Esophagus mucosa (tissue), 1 donor: ENCODE measurements at places on chromosomes 2 and 18. TPM values are rescaled to one million over a fixed set of nuclear protein-coding genes. Genes with fewer than 3 reads are reported as not detected.

DNA sequence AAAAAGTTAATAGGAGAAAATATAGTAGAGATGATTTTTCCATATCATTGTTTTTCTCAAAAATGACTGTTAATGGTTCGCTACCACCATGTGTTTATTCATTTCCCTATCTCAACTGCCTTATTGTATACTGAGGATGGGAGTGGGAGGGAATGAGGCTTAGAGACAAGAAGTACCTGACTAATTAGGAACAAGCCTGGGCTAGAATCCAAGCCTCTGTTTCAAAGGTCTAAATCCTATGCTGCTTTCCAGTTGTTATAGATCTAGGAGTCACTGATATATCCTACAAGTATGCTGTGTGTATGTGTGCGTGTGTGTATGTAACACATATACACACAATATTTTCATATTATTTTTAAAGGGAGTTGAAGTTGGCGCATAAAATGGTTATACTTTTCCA lies 465.9 kb downstream of the EPHA4 start:
- peak; percentile 38 for ATAC-seq

The KATNAL2 gene
- 1.1 TPM for total RNA-seq

DNA sequence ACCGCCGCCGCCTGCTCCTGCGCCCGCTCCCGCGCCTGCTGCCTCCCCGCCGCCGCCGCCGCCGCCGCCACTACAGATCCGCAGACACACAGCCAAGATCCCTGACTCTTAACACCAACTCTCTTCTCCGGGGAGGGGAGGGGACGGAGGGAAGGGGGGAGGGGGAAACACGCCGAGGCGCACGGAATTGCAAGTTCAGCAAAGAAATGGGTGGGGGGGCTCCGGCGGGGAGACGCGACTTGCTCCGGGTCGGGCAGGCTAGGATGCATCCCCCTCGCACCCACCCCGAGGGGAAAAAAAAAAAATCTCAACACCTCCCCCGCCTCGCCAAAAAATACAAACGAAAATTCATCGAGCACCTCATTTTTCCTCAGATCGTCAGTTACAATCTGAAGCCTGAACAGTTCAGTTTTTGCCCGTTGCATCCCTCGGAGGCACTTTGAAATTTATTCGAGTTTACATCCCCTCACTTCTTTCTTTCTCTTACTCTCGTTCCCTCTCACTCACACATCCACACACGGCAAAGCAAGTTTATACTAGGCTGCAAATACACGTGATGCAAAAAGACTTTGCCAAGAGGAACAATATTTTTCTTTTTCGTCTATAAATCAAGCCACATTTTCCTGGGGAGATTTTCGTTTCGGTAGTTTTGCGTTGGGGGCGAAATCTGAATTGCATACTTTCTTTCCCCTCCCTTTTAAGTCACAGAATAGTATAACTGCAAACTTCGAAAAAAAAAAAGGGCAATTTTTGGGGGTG lies at the start of gene TCF4:
Gene TCF4 (minus strand): TSS at position 82 of the 759 bp plus-strand sequence. CDS start 1,076 bp downstream, outside the sequence.
- peak; percentile 22 for ATAC-seq

DNA sequence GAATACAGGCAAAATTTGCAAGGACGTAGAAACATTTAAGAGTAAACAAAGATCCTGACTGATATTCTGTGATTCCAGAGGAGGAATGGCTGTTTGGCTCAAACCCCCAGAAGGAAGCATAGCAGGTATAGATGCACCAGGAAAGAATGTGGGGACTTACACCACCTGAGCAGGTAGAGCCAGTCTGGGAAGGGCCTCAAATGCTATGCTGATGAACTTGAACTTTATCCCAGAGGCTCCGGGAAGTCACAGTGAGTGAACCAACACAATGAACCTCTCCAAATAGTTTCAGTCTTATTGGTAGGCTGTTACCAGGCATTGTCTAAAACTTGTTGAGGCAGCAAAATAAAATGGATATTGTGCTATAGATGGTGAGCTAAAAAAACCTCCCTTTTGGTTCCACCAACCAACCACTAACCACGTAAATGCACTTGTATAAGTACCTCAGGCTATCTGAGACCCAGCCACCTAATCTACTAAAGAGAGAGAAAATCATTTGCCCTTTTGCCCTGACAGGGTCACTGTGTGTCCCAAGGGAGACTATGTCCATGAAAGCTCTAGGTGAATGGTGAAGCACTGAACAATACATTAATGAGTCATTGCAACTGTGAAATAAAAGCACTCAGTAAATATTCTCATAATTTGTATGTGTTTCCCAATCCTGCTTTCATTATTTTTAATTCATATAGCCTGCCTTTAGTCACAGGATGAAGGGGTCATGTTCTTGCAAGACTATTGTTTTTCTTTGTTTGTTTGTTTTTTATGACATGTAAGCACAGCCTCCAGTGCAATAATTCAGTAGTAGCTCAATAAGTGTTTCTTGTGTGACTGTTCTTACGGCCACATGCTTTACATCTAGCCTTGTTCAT lies 911.6 kb downstream of the EPHA4 start:
- ATAC-seq, result peak; percentile 98

GRCh38 chr2:196830701-196831100 lies 21.5 kb upstream of the C2orf66 start:
- no peak for ATAC-seq

The NEURL3 gene
- total RNA-seq, result not detected

The TPO gene
- 1.2 TPM for total RNA-seq

- no peak for ATAC-seq
Observed at GRCh38 chr2:240168546-240169361, 28.3 kb upstream of the OTOS start.

DNA sequence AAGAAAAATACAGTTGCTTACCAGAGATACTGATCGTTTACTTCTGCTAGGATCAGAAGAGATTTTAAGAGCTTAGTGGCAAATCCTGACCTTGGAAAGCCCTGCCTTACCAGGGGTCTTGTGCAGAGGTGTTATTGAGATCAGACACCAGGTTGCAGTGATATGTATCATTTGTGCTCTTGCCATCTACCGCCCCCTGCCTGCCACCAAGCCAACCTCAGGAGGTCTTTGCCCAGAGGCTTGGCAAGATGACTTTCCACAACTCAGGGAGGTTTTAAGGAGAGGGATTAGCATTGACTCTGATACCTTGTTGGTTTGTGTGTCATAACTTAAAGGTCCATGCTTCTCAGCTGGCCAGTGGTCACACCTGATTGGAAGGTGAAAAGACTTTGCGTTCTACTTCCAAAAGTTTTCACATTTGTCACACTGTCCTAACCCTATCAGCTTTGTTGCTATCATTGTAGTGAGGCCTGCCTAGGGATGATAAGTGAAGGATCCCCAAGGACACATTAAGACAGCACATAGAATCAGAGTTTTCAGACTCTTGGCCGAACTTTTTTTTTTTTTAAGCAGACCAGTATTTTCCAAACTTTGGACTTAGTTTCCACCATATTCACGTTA lies 46.2 kb upstream of the MGAT5 start:
- peak; percentile 79 for ATAC-seq
